ENCODE measurements at places on chromosomes 3 and 15. TPM values are rescaled to one million over a fixed set of nuclear protein-coding genes. Genes with fewer than 3 reads are reported as not detected.

The GPR176 gene
- total RNA-seq = 0.53 TPM

The CPEB1 gene
- total RNA-seq = not detected

The GOLGA6D gene
- not detected for total RNA-seq

The LSAMP gene
- not detected for total RNA-seq

The CLDN11 gene
- total RNA-seq = 0.18 TPM

The MUC20 gene
- total RNA-seq = 5.0 TPM

DNA sequence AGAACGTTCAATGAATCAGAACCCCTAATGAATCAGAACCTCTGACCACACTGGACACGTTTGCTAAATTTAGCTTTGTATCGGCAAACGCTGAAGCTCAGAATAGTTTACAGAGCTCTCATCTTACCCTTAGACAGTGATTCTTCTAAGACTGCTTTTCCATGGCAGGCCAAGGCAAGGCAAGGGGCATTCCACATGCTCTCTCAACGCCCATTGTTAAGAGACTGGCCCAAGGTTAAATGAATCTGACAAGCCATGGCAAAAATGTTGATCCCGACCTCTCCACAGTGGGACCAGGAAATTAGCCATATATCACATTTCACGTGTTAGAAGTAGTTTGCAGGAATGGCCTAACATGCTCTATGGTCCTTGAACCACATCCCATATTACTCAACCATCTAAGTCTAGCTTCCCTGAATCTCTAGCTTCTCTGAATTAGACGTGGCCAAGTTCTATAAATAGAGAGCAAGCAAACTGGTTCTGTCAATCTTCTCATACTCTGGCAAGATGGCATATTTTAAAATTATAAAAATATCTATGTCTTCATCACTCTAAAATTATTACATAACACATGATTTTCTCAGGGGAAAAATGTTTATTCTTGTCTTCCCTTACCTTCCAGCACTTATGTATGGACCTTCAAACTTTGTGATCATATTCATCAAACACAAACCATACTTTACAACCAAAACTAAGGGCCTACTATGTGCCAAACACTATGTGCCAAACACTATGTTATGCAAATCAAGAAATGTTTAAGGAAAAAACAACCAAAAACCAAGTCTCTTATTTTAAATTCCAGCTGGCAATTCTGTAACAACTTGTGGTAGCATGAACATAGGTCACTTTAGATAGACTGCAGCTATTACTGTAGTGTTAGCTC lies 54.3 kb downstream of the AAGAB start:
- no peak for DNase-seq

DNA sequence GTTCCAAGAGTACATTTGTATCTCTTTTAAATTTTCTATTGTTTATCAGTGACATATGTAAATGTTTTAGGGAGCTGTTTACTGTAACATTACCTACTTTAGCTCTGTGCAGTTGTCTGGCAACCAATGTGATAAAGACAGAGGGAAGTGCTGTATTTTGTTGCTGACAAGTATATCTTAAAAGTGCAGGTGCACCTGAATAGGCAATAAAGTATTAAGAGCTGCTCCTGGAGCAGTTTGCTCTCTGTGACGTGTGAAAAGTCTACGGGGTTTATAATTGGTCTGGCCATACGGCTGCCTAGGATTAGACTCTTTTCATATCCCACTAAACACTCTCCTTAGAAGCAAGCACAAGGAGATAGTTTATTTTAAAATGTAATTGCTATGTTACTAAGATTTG lies 178.3 kb downstream of the IGF1R start:
- DNase-seq = no peak

DNA sequence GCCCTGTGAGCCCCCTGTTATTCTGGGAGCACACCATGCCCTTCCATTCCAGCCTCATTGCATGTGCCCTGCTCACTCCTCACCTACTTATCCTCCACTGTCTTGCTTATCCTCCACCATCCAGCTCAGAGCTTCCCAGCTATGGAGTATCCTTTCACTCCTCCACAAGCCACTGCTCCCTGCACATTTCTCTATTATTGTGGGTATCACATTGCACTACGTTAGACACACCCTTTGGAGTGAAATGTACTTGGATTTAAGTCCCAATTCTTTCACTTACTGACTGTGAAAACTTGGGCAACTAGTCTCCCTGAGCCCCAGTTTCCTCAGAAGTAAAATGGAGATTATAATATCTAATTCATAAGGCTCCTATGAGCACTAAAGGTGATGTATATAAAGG lies 4.3 kb downstream of the MASP1 start:
- DNase-seq = no peak

GRCh38 chr3:6571448-6571847 lies 289.5 kb upstream of the GRM7 start:
- DNase-seq = no peak

- DNase-seq = no peak
Observed at GRCh38 chr15:96296264-96296663, 34.2 kb upstream of the NR2F2 start.
